ENCODE measurements at places on chromosomes 13 and 19.

- DNase-seq, result no peak
Observed at GRCh38 chr19:7872306-7873204, 1.6 kb downstream of the PRR36 start.

GRCh38 chr19:55486043-55486970 lies 1.3 kb downstream of the NAT14 start:
- DNase-seq, result peak; percentile 12

GRCh38 chr13:51613535-51613934 lies 29.3 kb downstream of the WDFY2 start:
- no peak for DNase-seq

DNA sequence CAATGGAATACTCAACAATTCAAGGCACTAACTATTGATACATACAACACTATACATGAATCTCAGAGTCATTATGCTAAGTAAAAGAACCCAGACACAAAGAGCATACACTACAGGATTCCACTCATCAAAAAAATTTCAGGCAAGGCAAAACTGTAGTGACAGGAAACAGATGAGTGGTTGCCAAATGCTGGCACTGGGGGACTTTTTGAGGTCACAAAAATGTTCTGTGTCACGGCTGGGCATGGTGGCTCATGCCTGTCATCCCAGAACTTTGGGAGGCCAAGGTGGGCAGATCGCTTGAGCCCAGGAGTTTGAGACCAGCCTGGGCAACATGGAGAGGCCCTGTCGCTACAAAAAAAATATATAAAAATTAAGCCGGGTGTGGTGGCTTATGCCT lies 129.4 kb downstream of the KL start:
- DNase-seq, result no peak

DNA sequence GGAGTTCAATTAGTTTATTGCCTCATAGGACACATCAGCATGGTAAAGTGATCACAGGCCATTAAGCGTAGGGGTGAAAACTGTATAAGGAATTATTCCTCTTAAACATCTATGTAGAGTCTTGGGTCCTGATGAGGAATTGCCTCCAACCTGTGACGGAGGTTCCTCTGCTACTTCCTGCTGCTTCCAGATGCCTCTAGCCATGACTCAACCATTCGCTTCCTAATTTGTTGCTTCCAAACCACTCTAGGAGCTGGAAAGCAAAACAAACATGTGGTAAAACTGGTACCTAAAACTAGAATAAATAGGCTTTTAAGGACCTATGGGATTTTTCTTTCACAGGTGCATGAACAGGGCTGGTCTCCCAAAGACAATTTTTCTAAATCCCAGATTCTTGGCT lies 253.8 kb downstream of the KLF12 start:
- DNase-seq, result no peak

- no peak for DNase-seq
Observed at GRCh38 chr13:109494925-109495369, 291.4 kb downstream of the IRS2 start.

GRCh38 chr13:79870766-79871165 lies 389.8 kb downstream of the NDFIP2 start:
- peak; percentile 19 for DNase-seq

GRCh38 chr13:111403266-111403665 lies 82.8 kb downstream of the TEX29 start:
- DNase-seq, result no peak

DNA sequence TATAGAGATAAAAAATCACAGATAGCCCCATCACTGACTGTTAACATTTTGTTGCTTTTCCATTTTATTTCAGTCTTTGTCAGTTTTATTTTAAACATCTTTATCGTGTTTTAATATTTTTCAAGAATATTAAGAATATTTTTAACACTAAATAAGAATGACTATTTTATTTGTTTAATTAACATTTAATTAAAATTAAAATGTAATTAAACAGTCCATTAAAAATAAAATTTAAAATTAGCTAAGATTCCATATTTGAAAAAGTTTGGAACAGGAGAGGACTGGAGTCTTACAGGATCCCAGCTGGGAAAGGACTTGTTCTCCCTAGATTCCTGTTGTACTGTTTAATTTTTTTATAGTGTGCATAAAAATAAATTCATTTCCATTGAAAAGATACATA lies 54.5 kb downstream of the RGCC start:
- no peak for DNase-seq

GRCh38 chr13:46629811-46630413 lies 76.9 kb downstream of the LRCH1 start:
- DNase-seq, result no peak

GRCh38 chr19:37698216-37698615 lies 21.3 kb downstream of the ZNF607 start:
- no peak for DNase-seq

DNA sequence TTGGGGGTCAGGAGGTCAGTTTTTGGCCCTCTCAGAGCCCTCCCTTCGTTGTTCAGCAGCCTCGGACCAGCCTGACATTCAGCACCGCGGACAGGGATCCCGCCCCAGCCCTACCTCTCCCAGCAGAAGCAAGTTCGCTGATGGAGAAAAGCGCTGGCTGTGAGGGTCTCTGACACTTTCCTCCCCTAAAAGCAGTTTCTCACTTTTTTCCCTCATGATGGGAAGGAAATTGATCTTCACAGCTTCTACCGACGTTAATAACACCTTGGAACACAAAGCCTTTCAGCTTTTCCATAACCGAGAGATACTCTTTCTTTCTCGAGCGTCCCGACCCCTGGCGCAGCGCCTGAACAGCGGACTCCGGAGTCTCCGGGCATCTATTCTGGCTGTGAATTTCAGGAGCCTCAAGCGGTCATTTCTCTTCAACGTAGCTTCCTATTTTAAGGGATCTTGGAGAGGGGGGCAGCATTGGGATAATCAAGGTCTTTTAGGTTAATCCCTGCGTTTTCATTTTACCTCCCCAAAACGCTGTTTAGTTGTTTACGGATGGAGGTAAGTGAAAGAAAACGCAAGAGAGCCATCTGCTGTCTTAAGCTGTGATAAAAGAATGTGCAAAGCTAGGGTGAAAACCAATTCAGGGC lies 467.2 kb downstream of the ITGBL1 start:
- DNase-seq, result no peak

GRCh38 chr13:20980899-20981298 lies 78.4 kb upstream of the XPO4 start:
- no peak for DNase-seq

- peak; percentile 7 for DNase-seq
Observed at GRCh38 chr13:101706651-101707050, 254.2 kb downstream of the ITGBL1 start.

DNA sequence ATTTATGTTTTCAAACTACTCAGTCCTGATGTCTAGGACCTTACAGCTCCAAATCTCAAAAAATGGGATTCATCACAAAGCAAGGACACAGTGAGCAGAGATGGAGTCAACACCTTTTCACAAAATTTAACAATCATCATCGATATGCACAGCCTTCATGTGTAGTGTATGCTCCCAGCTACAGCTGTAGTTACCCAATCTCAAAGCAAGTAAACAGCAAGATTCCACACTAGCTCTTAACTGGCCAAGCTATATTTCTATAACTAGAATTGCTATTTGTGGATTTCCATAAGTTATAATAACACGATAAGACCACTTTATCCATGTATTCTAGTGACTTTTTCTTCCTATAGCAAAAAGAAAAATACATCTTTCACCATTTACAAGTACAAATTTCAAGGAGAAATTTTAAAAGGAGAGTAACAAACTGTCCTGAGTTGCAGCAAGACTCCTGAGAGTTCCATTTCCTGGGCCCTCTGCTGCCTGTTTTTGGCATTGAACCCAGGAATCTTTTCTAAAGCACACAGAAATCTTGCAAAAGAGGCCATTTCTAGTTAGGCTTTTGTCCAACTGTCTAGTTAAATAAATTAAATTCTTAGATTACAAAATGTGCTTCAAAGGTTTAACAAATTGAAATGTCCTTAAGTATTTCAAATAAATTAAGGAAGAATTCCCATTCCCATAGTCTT lies 460.6 kb downstream of the FGF14 start:
- DNase-seq, result peak; percentile 12

- DNase-seq, result no peak
Observed at GRCh38 chr13:92842145-92842544, 384.5 kb upstream of the GPC6 start.

GRCh38 chr19:15780610-15781418 lies 6.6 kb upstream of the OR10H5 start:
- DNase-seq, result peak; percentile 34

DNA sequence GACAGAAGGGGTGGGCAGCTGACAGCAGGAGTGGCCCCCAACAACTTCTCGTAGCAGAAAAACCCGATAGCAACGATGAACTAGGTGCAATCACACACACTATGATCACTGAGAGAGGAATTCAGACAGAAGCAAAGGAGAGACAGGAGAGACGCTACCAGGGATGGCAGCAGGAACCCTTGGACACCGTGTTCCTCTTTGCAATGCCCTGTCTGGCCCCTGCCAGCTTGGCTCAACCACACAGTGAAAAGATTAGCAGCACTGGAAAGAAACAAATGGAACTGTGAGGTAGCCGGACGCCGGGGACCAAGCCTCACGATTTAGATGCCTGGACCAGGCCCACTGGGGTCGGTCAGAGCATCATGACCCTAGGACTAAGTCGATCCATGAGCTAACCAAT lies 23.6 kb downstream of the DCAF15 start:
- no peak for DNase-seq

DNA sequence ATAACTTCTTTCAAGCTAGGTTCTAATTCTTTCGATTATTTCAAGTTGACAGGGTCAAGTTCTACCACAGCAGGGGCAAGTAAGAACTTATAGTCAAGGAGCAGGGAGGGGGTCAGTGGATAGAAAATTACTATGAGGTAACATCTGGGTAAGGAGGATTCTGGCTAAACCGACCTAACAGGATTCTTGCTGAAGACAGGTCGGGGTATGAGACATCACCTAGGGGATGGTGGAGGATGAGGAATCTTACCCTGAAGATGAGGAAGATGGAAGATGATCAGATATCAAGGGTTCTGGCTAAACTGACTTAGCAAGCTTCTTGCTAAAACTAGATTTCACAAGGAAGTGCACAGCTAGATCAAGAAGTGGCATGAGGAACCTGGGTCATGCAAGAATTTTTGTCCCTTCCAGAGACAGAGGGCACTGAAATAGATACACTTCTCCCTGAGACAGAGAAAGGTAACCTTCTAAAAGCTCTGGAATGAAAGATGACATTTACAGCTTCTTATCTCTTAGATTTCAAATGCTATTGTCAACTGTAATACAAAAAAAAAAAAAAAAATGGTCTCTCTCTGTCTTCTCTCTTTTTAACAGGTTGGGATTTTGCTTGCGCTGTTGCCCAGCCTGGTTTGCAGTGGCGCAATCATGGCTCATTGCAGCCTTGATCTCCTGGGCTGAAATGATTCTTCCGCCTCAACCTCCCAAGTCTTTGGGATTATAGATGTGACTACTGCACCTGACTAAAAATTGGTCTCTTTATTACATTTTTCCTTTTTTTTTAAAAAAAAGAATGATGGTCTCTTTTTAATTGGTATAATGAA lies 9.6 kb upstream of the METTL21C start:
- no peak for DNase-seq

Measured in HT-29 (cell line).